ENCODE measurements at places on chromosomes 2 and 18.

GRCh38 chr2:46268196-46268595, 29.0 kb upstream of the EPAS1 start:
- peak; percentile 59 for DNase-seq

DNA sequence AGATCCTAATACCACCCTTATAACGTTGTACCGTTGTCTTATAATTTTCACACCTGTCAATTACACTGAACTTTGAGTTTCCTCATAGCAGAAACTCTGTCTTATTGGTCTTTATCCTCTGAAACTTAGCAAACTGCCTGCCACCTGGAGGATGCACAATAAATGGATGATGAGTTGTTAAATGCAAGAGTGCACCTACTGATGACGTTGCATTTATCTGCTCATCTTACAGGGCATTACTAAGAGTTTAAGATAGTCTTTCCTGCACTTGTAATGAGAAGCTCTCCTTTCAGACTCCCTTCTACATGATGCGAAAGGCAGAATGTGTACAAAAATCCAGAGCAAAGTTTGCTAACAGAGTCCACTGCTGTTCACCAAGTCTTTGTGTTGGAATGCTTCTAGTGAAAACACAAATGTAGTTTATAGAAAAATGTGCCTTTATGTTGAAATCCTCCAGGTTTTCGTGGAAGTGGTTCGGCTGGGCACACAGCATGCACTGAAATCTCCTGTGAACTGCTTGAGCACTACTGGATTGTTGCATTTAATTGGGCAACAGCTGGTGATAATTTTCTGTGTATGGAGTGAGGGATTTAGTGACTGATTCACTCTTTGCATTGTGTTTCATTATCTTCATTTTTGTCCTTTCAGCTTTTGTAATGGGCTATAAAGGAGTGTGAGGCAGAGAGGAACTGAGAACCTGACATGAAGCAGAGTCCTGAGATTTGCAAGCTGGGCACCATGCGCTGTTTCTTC, 665.8 kb upstream of the ID2 start:
- DNase-seq: no peak

GRCh38 chr2:48138898-48139297, 232.6 kb upstream of the FBXO11 start:
- no peak for DNase-seq

DNA sequence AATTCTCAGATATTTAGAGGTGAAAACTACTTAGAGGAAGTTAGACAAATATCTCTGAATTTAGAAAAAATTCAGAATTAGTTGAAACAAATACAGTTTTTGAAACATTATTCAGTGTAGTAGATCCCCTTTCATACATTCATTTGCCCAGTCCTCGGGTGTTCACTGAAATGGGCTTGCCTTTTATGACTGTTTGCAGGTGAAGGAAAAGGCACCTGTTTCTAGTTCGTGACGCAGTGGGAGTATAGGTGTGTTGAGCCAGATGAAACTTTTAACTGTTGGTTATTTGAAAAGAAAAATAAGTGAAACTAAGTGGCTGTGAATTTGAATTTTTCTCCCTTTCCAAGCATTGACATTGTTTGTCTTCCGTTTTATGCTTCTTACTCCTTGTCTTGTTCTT, 28.9 kb downstream of the TMEFF2 start:
- DNase-seq: no peak

GRCh38 chr2:237877576-237878307, 18.3 kb downstream of the RAMP1 start:
- DNase-seq: no peak

DNA sequence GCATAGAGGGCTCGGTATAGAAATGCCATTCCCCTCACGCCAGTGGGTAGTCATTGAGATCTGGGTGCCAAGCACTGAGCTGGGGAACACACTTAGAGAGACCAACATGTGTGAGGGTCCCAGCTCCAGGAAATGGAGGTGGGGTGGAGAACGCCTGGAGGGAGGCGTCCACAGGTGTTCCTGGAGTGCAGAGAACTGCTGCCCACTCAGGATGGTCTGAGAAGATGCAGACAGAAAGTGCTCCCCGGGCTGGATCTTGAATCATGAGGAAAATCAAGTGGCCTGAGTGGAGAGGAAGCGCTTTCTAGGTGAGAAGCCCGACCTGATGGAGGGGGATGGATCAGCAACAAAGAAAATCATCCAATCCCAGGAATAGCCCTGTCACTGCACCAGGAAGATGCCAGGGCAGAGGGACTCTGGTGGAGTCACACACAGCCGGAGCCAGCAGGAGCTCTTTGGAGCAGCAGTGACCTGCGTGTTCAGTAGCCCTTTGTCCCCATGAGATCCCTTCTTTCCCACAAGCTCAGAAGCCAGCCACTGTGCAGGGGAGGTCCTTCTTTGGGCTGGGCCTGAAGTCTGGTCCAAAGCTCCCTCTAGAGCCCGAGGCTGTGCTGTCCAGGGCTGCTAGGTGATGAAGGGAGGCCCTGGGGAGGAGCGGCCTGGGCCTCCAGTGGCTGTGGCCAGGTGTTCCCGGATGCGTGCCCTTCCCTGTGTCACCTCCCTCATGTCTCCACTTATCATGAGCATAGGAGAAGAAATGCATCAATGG, 112.3 kb downstream of the RNF144A start:
- no peak for DNase-seq

DNA sequence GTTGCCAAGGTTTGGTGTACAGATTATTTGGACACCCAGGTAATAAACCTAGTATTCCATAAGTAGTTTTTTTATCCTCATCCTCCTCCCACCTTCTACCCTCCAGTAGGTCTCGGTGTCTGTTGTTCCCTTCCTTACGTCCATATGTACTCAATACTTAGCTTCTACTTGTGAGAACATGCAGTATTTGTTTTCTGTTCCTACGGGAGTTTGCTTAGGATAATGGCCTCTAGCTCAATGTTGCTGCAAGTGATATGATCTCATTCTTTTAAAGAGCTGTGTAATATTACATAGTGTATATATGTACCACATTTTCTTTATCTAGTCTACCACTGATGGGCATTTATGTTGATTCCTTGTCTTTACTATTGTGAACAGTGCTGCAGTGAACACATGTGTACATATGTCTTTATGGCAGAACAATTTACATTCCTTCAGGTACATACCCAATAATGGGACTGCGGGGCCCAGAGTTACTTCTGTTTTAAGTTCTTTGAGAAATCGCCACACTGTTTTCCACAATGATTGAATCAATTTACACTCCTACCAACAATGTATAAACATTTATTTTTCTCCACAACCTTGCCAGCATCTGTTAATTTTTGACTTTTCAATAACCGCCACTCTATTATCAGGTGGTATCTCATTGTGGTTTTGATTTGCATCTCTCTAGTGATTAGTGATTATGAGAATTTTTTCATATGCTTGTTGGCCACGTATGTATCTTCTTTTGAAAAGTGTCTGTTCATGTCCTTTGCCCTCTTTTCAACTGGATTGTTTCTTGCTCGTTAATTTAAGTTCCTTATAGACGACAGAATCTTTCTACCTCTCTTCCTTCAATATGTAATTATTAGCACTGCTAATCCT, 88.0 kb downstream of the MEMO1 start:
- no peak for DNase-seq

DNA sequence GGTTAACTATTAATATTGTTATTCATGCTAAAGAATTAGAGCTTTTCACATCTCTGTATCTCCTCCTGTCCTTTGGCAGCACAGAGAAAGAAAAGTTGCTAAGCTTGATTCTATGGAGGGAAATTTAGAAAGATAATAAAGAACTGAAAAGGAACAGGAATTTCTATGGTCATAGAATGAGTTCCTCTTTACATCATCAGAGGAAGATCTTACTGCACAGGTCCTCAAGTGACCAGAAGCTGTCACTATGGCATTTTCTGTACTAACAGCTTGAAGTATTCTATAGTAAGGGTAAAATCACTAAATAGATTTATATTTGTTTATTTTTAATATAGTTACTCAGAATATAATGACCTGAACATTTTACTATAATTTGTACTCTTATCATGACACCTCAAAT, 6.0 kb upstream of the PRKD3 start:
- no peak for DNase-seq

DNA sequence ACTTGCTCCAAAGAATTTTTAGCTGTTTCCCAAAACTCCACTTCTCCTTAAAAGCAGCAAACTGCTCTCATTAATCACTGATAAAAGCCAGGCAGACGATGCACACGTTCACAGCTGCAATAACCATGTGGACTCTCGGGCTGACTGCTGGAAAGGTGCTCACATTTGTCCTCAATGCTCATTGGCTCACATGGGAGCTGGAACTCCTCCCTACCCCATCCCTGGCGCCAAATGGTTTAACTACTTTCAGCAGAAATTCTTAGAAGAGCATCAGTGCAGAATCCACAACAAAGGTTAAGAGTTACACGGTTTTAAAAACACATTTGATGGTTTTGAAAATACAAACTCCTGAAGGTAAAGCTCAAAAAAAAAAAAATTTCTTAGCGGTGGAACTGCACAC, 117.1 kb downstream of the NOL10 start:
- DNase-seq: no peak

DNA sequence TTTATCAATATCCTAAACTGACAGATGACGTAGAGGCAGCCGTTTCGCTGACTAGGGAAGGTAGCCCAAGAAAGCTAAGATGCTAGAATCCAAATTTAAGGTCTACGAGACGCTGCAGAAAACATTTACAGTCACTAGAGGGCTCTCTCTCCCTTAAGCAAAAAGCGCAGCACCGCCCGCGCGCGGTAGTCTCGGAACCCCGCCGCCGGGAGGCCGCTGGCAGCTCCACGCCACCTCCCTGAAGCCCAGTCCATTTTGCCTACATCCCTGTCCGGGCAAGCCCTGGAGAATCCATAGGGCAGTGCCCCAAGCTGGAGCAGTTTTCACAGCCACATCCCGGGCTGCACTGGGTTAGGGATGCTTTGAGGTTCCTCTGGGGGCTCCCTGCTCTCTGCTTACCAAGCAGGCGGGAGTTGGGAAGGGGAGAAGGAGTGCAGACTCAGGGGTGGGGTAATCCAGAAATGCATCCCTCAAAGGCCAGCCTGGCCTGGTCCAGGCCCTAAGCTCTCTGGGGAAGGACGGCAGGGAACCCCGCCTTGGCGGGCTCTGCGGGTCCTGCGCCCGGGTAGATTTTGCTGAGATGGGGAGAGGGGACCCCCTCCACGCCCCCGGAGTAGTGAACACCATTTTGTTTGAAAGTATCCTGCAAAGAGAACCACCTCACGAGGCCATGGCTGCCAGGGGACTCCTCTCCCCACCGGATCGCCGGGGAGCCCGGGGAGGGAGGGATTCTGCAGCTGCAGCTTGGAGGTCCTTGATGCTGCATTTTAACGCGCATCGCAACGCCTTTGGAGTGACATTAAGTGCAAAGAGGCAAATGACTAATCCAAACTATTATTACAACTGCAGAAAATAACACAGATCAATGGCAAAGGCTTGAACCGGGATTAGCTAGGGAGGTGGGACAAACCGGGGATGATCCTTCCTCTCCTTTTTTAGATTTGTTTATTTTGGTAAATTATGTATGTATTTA, 1.3 kb upstream of the DPYSL5 start:
- peak; percentile 83 for DNase-seq

DNA sequence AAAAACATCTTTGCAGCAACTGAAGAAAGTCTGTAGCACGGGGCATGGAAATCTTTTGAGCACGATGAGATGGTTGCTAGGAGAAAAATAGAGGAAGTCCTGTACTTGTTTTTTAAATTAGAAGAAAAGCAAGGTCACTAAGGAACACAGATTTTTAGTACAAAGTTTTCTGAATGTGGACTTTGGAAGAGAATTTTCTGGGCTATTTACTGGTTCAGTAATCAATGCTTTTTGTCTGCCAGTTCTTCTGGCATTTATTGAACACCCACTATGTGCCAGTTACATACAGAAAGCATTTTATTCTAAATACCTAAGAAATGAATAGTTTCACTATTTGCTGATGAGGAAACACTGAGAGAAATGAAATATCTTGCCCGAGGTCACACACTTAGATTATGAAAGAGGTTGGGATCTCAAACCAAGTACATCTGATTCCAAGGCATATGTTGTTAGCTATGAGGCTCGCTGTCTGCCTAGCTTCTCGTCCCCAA, 15.6 kb upstream of the MAP3K20 start:
- DNase-seq: no peak

- peak; percentile 55 for DNase-seq
Measured at GRCh38 chr18:10299643-10300042, 154.8 kb upstream of the APCDD1 start.

GRCh38 chr2:37414470-37414949, 70.1 kb downstream of the QPCT start:
- peak; percentile 82 for DNase-seq

- DNase-seq: no peak
Measured at GRCh38 chr2:183038341-183039300, at the start of gene NCKAP1. Gene NCKAP1, minus strand, starts transcription at chr2:183038457. Its CDS starts 358 bp downstream, at chr2:183038099.

DNA sequence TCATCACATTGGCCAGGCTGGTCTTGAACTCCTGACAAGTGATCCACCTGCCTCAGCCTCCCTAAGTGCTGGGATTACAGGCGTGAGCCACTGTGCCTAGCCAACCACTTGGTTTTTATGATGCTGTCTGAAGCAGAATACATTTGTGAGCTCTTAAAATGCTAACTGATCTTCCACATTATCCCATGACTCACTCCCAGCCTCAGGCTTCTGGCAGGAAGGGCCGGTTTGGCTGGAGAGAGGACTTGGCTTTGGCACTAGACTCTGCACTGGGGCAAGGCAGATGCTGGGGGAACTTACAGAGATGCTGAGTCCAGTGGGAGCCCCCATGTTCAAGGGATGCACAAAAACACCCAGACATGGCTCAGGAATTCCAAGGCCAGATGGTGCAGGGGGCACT, 40.5 kb upstream of the SH3BP4 start:
- no peak for DNase-seq

DNA sequence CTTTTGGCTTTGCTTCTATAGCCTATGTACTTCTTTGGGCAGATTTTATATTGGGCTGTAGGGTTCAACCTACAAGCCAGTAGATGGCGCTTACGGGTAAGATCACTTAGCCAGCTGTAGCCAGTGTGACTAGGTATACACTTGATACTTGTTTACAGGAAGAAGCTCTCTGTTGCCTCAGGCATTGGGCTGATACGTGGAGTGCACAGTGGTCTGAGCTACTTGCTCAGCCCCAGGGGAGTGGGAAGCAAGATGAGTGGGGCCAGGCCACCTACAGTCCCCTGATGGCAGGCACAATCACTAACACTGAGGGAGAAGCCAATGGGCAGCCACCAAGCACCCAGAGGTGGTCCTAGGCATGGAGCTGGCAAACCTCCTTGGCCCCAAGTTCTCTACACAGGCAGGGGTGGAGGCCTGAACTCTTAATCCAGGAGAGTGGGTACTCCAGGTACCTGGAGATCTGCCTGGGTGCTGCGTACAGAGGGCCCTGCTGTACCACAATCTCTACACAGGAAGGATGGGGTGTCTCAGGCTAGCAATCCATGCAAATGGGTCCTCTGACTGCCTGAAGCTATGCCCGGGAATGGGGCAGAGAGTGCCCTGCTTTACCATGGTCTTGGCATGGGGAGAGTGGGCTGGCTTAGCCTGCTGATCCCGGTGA, 122.2 kb downstream of the NCOA1 start:
- peak; percentile 82 for DNase-seq

GRCh38 chr18:69330385-69331005, 70.2 kb upstream of the DOK6 start:
- DNase-seq: no peak

GRCh38 chr2:33275689-33276444, 200.6 kb upstream of the RASGRP3 start:
- peak; percentile 41 for DNase-seq

GRCh38 chr18:49170145-49170544, 219.4 kb upstream of the SMAD7 start:
- no peak for DNase-seq

GRCh38 chr2:72182547-72182946, 34.9 kb upstream of the CYP26B1 start:
- DNase-seq: no peak
